Keratinocyte (primary cell): ENCODE measurements at places on chromosomes 5 and 9.

GRCh38 chr9:11973011-11973410 is 720.2 kb upstream of the TYRP1 start:
- no peak for DNase-seq

DNA sequence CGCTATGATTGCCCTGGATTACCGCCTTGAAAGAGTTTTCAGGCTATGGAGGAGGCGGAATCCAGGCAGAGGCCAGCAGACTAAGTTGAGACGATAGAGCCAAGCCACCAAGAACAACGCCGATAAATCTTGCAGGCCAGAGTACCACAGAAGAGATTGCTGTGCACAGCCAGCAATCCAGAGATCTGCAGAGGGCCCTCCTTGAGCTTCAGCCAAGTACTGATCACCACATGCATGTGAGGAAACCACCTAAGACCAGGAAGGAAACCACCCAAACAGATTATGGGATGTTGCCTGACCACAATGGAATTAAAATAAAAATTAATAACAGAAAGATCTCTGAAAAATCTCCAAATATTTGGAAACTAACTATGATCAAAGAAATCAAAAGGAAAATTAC is 74.9 kb downstream of the GCNT4 start:
- no peak for DNase-seq

DNA sequence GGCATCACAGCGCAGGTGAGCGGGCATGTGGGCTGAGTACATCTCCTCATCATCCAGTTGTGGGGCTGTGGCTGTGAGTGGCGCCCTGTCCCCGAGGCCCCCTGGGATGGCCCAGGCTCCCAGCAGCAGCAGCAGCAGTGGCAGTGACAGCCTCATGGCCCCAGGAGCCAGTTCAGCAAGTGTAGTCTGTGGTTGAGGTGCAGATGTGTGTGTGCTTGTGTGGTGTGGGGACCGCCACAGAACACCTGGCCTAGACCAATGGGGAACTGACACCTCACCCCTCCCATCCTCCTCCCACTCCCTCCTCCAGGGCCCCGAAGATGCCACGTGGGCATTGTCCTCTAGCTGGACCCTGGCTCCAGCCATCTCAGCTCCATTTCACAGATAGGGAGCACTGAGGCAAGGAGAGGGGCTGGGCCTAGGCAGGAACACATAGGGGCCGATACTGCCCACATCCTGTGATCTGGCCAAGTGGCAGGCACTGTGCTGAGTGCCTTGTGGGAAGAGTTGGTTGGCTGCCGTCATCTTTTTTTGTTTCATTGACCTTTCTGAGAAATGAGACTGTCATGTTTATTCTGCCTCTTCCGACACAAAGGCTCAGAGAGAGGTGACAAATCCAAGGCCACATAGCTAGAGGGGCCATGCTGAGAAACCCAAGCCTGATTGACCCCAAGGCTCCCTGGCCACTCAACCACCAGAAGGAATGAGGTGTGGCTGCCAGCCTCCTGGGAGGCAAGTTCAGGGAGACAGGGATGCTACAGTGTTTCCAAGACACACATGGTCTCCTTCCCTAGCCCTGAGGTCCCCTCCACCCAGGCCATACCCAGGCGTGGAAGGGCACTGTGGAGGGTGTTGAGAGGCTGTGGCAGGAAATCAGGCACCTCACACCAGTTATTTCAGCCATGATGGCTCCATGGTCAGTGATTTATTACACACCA is at the start of gene MZB1:
Gene MZB1, minus strand, starts transcription at position 213 of the 938 bp plus-strand sequence. Its CDS starts 57 bp downstream, at position 156.
- DNase-seq, result no peak

DNA sequence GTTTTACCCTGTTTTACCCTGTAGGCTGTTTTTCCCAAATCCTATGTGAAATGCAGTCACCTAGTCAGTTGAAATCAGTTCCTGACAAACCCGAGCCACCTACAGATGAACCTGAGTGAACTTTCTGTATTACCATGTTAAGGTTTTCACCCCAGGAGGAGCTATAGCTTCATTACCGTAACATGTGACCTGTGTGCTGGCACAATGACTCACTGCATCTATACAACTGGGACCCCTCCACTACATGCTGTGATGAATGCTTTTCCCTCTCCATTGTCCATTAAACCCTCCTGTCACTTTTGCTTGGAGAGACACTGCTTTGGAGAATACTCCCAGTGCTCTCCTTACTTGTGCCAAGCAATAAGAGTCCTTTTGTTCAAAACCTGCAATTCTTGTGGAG is 1974.8 kb downstream of the EFNA5 start:
- DNase-seq, result no peak

- DNase-seq, result no peak
Measured at GRCh38 chr9:13963005-13963653, 350.8 kb downstream of the NFIB start.

GRCh38 chr5:150022681-150023080 is 22.1 kb downstream of the HMGXB3 start:
- DNase-seq, result no peak

- DNase-seq, result peak; percentile 42
Measured at GRCh38 chr5:142170254-142170953, 61.8 kb downstream of the NDFIP1 start.

DNA sequence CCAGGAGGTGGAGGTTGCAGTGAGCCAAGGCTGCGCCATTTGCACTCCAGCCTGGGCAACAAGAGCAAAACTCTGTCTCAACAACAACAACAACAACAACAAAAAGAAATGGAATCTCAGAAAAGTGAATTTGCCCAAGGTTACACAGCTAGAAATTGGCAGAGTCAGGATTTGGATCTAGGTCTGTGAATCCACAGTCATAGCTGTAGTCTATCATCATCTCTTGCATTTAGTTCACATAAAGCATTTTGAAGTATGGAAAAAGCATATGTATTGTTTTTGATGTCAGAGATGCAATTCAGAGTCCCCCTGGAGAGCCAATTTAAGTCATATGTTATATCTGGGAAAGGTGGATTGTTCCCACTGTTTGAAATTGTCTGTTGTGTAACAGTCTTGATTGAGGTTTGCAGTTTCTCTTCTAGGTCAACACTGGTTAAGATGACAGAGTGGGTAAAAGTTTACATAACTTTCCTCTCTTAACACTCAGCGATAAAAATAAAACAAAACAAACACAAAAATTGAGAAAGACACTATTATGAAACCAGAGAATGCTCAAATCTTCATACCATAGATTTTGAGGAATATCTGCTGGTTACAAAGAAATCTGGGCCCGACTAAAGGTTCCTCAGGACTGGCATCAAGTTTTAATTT is 21.5 kb upstream of the GPR21 start:
- DNase-seq, result no peak

GRCh38 chr5:77305222-77305846 is 94.9 kb downstream of the PDE8B start:
- no peak for DNase-seq
